Stimulated activated CD4-positive, alpha-beta T cell treated with anti-CD3 and anti-CD28 coated beads, Interleukin-12 subunit alpha, Interleukin-12 subunit beta, amount 100 ng/mL, for 24 hours (primary cell): ENCODE measurements at places on chromosomes 7 and 10.

GRCh38 chr10:26455567-26456315, 17.6 kb downstream of the APBB1IP start:
- no peak for DNase-seq

GRCh38 chr7:7479275-7479805, 56.3 kb downstream of the COL28A1 start:
- DNase-seq, result no peak

- no peak for DNase-seq
Observed at GRCh38 chr7:30531286-30531685, 26.7 kb upstream of the GGCT start.

- DNase-seq, result no peak
Observed at GRCh38 chr10:117942226-117942625, 104.5 kb downstream of the RAB11FIP2 start.

- DNase-seq, result no peak
Observed at GRCh38 chr7:25194036-25194435, 34.2 kb downstream of the NPVF start.

- DNase-seq, result no peak
Observed at GRCh38 chr7:138903859-138904435, 77.2 kb downstream of the KIAA1549 start.

DNA sequence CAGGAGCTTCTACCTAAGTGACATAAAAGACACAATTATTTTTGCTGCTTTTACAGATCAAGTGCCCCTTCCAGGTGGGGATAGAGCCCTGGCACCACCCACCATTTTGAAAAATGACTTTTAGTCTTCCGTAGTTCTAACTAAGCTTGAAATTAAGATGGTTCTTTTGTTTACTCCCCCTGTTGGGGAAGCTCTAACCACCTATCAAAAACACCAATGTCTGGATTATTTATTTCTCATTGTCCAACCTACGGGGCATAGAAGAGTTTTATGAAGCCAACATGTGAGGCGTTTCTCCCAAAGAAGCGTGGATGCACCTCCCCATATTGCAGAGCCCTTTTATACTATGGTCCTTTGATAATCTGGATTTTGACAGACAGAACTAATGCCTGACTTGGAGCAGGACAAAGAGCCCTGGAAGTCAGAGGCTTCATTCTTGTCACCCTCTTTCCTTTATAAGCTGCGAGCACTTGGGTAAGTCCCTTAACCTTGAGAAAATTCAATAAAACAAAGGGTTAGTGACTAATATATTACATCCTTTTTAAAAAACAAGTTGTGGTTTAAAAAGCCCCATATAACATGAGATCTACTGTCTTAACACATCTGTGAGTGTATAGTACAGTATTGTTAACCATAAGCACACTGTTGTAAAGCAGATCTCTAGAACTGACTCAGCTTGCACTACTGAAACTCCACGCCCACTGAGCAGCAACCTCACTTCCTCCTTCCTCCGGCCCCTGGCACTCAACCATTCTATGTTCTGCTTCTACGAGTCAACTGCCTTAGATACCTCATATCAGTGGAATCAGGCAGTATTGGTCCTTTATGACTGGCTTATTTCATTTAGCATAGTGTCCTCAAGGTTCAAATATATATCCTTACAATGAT, 67.5 kb downstream of the ATXN7L1 start:
- peak; percentile 83 for DNase-seq

GRCh38 chr7:92425311-92425947, 21.9 kb upstream of the GATAD1 start:
- DNase-seq, result no peak

DNA sequence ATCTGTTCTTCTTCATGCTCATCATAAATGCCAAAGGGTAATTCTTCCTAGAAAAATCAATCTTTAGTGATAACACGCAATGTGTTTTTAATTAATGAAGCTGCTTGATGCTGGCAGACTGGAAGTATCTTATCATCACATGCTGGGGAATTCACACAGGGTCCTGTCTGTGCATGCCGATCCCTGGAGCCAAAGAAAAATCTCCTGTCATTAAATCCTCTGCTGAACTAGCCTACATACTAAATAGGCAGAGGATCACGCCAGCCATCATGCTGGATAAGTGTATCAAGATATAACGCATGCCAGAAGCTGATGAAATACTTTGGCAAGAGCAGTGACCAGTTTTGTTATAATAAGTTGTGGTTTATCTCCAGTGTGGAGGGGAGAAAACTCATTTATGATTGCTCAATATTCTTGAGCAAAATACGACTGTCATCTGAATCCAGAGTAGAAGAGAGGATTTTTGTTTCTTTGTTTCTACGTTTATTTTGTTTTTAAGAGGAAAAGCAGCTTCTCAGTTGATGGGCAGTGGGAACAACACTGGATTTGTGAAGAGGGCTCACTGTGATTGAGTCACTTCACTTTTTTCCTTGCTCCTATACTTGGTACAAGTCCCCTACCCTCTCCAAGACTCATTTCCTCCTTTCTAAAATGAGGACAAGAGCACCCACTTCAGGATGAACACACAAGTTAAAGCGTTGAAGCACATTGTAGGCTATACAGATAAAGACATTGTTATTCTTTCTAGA, 649.1 kb downstream of the TNS3 start:
- DNase-seq, result no peak

DNA sequence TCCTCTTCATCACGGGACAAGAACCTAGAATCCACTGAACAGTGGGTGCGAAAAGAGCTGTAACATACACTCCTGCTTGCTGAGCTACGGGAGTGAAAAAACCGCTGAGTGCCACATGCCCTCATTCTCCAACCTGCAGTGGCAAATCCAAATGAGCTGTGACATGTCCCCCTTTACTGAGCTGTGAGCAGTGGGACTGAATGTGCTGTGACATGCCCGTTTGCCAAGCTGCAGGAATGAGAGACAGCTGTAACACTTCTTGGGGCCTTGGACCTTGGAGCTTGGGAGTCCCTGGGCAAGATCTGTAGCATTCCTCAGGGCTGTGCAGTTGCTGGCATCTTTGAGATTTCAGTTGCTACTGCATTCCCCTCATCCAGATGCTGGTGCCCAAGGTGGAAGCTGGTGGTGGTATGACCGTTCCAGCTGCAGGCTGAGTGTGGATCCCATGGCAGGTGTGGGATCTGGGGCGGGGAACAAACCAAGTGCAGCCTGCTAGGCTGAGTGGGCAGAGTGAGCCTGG, 85.0 kb downstream of the TMEM106B start:
- DNase-seq, result no peak

GRCh38 chr7:73912223-73912622, 51.3 kb downstream of the TMEM270 start:
- no peak for DNase-seq

DNA sequence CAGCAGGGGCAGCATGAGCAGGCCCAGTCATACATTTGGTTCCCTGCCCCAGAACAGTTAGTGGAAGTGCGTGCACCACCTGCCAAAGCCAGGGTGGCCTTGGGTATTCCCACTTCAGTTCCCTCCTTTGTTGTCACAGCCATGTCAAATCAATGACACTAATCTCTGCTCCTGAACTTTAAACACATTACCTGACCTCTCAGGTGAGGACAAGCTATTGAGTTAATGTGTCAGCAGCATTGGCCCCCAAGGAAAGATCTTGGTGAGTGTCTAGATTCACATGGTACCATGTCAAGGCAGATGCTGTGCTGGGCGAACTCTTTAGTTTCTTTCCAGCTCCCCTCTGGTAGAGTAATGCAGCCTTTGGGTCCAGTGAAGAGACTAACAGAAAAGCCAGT, 2.1 kb downstream of the CYP3A5 start:
- no peak for DNase-seq

DNA sequence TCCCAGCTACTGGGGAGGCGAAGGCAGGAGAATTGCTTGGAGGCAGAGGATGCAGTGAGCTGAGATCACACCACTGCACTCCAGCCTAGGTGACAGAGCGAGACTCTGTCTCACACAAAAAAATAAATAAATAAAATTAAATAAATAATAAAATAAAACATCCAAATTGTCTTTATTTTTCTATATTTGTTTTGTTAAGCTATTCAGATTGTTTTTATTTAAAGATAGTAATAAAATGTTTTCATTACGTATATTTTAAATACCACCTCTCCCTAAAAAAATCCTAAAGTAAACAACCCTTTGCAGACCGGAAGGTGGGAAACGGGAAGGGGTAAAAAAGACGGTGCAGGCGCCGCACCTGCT, 70.7 kb upstream of the TNRC18 start:
- no peak for DNase-seq

GRCh38 chr7:96241855-96242254, 80.0 kb downstream of the SLC25A13 start:
- no peak for DNase-seq

GRCh38 chr10:12165999-12166775, 29.5 kb downstream of the NUDT5 start:
- no peak for DNase-seq

DNA sequence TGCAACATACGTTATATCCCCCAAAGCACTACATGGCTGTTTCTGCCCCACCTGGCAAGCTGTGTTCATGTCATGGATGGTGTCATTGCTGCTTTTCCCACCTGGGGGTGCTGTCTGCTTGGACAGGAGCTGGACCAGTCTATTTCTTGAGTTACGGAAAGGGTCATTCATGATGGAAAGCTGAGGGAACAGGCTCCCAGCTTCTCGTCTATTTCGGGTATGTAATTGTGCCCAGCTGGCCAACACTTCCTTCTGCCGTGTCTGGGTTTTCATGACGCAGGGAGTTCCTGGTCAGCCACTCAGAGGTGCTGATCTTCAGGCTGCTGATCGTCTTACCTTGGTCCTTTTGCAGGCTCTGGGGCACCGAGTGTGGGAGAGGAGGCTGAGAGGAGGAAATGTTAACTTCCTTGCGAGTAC, 8.6 kb downstream of the BTBD16 start:
- DNase-seq, result peak; percentile 10

DNA sequence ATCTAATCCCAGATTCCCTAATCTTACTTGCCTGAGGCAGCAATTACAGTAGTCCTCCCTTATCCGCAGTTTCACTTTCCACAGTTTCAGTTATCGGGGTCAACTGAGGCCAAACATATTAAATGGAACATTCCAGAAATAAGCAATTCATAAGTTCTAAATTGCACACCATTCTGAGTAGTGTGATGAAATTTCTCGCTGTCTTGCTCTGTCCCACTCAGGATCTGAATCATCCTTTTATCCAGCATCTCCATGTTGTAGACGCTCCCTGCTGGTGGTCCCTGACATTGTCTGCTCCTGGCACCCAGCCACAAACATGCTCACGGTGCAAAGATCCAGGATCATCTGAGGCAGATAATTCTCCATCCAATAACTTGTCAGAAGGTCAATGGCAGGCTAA, 128.7 kb upstream of the CXCL12 start:
- DNase-seq, result no peak

DNA sequence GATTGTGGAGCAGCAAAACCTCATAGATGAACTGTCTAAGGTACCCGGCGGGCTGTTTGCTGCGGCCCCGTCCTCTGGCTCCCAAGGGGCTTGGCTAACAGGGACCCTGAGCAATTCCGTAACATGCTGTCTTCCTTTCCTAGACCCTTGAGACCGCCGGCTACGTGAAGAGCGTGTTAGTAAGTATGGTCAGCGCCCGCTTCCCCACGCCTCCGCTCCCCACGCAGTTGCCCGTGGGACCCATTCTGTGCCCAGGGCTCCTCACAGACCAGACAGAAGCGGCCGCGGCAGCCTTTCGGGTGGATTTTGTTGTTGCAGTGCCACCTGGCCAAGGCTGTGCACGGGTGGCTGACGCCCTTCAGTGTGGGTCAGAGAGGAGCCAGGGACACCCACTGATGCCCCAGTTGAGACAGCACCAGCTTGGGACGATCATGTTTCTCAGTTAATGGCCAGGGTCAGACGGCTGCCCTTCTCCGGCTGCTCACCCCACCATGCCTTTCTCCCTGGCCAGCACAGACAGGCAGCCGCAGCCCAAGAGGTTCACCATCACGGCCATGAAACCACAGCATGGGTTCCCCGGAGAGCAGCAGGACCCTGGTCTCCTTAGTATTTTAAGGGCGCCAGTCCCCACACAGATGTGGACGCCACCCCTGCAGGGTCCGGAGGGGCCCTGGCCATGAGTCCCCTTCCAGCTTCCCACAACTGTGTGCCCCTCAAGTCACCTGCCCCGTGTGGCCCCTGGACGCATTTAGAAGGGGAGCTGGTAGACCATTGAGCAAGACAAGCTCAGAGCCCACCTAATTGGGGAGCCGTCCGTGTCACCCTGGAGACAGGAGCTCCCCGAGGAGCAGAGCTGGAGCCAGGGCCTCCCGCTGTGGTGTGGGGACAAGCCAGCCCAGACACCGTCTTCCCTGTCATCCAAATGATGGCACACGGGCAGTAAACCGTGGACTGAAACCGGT, 49.4 kb upstream of the DPYSL4 start:
- DNase-seq, result no peak

GRCh38 chr7:111560773-111561653, 1.3 kb downstream of the IMMP2L start:
- no peak for DNase-seq

GRCh38 chr7:138510003-138510402, 49.9 kb downstream of the TRIM24 start:
- DNase-seq, result no peak

- no peak for DNase-seq
Observed at GRCh38 chr7:93923942-93924341, 2.4 kb downstream of the GNG11 start.

- DNase-seq, result no peak
Observed at GRCh38 chr7:12738665-12739064, 51.2 kb downstream of the ARL4A start.

DNA sequence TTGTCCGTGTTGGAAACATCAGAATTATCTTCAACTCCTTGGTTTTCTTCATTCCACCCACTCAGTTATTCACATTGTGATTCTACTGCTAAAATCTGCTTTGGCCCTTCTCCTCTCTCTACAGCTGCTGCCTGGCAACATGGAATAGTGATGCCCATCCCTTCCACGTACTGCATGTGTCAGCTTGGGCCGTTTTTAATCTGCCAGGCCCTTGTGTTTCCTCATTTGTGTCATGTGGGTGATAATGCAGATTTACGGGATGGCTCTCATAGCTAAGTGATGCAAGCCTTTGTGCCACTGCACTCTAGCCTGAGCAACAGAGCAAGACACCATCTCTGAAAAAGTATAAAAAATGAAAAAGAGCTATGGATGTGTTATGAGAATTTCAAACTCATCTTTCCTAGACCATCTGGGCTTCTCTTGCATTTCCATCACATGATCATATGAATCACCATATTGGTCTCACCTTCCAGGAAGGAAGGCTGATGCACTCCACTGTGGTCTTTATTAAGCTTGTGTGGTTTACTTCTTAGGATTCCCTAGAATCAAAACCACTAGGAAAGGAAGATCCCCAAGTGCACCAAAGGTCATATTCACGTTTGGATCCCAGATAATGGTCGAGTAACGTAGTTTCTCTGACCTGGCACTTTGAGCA, 20.6 kb upstream of the CELF2 start:
- no peak for DNase-seq
